ENCODE measurements at places on chromosomes 13 and 19.

DNA sequence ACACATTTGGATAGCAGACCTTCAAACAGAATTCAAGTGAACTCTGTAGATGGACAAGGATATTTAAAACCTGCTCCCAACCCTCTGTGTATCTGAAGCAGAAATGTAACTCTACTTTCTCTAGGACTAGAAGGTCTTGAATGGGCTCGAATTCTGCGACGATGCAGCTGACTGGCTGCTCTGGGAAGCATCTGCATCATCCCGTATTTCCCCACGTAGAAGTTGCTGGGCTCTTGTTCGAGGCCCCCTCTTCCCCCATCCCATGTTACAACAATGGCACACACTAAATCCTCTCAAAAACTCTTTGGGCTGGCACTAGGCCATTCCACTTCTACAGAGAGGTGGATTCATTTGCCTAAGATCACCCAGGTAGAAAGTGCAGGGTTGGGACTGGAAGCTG lies 15.0 kb downstream of the C19orf81 start:
- DNase-seq: no peak

DNA sequence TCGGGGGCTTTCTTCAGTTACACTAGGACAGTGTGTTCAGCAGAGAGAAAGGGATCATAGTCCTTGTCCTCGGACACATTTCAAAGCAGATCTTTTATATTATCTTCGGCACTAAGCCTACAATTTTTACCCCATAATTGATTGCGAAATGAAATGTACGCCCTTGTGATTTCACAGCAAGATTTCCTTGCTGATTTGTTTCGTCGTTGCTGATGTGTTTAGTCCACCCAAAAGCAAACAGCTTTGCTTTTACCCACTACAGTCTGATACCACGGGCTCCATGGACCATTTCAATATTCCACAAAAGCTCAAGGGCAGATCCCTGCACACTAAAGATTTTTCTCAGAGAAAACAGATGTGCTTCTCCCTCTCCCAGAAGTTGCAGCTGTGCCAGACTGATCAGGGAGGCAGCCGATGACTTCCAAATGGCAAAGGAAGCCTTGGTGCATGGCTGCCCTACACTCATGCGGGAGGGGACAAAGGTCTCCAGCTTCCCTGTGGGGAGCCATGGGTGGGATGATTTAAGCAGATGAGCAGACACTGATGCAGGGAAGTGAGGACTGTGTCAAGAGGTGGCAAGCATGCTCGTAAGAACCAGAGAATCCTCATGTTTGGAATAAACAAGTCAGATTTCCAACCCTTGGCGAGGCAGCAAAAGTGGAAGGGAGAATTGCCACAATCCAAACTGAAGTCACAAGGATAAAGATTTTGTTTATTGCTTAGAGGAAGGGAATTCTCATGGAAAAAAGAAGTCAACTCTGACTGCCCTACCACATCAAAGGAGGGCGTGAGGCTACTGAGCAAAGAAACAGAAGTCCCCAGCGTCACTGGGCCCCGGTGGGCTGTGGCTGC lies 81.1 kb downstream of the STK24 start:
- no peak for DNase-seq

DNA sequence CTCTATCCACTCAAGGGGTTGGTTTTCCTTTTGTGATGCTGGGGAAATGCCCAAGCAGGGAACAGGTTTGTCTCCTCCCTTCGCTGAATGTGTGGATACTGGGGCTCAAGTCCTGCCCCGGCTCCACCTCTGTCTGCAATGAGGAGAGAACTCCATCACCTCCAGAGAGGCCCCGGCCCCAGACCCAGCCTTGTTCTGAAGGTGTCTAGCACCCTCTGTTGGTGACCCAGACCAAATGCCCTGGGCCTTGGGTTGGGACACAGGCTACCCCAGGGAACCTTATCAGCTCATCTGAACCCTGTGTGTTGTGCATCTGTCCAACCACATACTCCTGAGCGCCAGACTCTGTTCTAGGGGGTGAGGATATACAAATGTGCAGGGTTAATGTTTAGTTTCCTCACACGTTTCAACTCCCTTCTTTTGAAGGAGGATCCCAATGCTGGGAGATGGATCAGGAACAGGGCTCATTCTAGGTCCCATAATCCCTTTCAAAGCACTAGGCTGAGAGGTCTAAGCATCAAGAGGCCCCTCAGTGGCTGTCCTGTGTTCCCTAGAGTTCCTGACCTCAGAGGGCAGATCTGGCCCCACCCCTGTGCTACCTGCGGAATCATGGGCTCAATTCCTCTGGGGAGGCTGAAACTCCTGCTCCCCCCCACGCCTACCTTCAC lies 112.5 kb upstream of the SLC7A1 start:
- DNase-seq: no peak

- DNase-seq: no peak
Observed at GRCh38 chr13:112103260-112103838, 36.4 kb downstream of the SOX1 start.

GRCh38 chr19:497491-497868 lies 1.2 kb downstream of the MADCAM1 start:
- DNase-seq: no peak

DNA sequence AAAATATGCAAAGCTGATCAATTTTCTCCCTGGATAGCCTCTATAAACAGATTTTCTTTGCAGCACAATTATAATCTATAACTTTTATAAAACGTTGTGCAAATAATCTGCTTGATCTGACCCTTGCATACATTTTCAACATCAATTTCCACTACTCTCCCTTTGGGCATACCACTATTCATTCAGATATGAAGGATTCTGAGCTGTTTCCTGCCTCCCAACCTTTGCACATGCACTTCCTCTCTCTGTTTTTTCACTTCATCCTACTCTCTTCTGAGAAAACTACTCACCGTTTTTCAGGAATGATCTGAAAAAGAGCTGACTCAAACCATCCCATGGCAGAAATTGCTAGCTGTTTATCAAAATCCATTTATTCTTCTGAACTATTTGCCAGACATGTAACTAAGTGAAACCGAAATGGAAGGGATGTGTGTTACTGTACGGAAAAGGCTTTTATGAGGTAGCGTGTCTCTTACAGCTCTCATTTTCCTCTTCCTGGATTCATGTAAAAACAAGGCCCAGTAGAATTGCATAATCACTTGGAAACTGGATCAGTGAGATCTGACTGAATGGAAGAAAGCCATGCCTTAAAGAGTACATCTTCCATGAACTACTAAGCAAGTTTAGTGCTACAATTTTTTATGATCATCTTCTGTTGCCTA lies 1447.3 kb upstream of the MIR17HG start:
- no peak for DNase-seq

DNA sequence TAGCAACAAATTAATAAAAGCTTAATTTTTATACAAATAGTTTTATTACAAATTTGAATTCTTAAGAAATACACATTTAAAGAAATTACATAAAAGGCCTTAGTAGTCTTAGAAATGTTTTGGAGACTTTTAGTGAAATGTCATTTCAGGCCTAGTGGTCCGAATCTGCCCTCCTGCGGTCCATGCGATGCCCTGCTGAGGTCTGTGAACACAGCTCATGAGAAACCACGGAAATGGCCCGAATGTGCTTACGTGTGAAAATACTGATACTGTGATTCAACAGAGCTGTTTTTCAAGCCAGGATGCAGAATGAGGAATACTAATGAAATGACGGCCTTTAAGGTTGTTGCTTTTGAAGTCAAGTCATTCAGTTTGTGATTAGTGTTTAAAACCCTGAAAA lies 157.9 kb downstream of the COL4A1 start:
- no peak for DNase-seq

GRCh38 chr13:25232937-25233515 lies 54.3 kb downstream of the MTMR6 start:
- DNase-seq: no peak

DNA sequence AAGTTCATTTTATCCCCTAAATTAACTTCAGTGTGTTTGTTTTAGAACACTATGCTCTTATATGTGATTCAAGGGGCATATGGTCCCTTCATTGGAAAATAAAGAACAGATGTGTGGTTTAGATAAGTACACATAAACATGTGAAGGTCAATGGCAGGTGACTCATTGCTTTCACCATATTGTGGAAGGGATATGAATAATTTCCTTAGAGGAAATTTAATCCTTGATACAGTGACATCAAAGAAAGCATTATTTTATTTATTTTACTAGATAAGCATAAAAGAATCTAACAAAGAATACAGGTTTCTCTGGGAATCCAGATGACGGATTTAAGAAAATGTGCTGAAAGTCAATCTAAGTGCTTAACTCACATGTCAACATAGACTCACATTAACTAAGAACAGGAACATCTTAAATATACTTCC lies 373.5 kb downstream of the KCTD12 start:
- no peak for DNase-seq

DNA sequence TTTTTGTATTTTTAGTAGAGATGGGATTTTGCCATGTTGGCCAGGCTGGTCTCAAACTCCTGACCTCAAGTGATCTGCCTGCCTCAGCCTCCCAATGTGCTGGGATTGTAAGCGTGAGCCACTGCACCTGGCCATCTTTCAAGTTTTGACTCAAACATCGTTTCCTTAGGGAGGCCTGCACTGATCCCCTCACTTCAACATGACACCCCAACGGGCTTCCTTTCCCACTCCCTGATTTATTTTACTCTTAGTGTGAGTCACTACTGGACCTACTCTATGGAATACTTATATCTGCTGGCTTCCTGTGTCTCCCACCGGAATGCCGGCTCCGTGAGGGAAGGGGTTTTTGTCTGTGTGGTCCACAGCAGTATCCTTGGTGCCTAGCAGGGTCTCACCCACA lies 4.5 kb upstream of the ADAMTS10 start:
- no peak for DNase-seq

DNA sequence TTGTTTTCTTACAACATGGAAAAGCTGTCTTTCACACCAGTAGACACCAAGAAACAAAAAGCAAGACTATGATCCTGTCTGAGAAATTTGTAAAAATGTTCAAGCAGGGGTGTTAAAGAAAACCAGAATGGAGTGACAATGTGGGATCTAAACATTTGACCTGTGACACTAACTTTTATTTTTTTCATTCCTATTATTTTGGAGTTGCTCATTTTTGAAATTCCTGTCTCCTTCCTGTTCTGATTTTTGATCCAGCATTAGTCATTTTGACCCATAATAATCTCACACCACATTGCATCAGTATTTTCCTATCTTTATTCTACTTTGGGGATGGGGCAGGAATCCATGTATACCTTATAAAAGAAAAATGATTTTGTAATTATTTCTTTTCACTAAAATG lies 164.2 kb downstream of the DLEU7 start:
- DNase-seq: no peak

- DNase-seq: no peak
Observed at GRCh38 chr19:1104311-1105007, 665 bp downstream of the GPX4 start.

DNA sequence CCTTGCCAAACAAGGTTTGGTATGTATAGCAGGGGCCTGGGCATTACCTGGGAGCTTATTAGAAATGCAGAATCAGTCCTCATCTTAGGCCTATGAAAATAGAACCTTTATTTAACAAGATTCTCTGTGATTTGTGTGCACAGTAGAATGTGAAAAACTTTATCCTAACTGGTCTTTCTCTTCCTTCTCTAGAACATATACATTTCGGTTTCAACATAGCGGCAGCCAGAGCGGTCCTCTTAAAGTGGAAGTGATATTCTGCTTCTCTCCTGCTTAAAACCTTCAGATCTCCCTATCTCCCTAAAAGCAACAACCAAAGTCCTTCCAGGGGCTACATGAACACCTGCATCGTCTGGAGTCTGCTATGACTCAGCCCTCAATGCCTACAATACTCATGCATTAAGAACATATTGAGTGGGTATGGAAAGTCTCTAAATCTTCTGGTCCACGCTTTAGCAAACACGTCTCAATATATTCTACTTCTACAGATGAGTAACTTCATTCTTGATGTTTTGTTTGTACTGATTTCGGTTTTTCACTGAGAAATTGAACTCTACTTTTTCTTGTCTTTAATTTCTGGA lies 84.5 kb downstream of the SPRY2 start:
- no peak for DNase-seq

DNA sequence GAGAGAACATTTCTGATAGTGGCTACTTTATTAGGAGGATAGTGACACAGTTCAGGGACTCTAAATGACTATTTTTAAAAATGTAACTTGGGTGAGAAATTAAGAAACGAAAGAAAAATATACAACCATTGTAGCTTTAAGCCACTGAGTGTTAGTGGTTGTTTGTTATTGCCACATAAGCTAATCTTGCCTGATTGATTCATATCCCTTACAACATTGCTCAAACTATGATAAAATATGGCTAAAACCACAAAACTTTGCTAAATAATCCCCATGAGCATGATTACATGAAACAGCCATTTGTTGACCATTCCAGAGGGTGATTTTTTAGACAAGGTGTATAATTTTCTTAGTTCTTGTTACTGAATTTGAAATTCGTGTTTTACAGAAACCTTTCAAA lies 343.4 kb downstream of the SLITRK5 start:
- DNase-seq: no peak

GRCh38 chr13:29743201-29743786 lies 107.1 kb downstream of the UBL3 start:
- no peak for DNase-seq

DNA sequence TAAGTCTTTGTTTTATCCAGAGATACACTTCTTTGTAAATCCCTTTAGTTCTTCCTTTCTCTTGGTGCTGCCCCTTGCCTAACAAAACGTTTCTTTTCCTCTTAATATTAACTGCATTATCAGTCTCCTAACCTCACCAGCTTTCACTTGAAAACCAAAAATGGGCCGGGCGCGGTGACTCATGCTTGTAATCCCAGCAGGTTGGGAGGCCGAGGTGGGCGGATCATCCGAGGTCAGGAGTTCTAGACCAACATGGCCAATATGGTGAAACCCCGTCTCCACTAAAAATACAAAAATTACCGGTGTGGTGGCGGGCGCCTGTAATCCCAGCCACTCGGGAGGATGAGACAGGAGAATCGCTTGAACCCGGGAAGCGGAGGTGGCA lies 329.8 kb upstream of the MIR17HG start:
- no peak for DNase-seq

DNA sequence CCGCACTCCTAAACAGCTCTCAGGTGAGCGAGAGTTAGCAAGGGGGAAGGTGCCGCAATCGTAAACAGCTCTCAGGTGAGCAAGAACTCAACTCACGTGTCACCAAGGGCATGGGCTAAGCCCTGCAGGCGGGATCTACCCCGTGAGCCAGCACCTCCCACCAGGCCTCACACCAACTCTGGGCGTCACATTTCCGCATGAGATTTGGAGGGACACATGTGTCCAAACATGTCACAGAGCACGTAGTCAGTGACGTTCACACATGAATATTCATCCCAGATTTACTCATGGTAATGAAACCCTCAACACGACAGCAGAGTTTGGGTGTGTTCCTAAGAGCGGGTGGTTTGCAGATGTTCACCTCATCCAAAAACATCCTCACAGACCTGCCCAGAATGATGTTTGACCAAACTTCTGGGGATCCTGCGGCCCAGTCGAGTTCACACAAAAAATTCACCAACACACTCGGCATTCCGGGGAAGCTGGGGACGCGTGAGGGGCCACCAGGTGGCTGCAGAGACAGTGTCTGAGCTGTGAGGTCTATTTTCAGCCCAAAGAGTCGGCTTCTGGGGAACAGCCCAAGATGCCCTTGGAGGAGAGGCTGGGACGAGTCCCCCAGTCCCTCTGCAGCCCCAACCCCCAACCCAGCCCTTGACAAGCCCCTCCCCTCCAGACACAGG lies 19.6 kb downstream of the C2CD4C start:
- no peak for DNase-seq
